ENCODE measurements at places on chromosomes 5 and 9. TPM values are rescaled to one million over a fixed set of nuclear protein-coding genes. Genes with fewer than 3 reads are reported as not detected.

DNA sequence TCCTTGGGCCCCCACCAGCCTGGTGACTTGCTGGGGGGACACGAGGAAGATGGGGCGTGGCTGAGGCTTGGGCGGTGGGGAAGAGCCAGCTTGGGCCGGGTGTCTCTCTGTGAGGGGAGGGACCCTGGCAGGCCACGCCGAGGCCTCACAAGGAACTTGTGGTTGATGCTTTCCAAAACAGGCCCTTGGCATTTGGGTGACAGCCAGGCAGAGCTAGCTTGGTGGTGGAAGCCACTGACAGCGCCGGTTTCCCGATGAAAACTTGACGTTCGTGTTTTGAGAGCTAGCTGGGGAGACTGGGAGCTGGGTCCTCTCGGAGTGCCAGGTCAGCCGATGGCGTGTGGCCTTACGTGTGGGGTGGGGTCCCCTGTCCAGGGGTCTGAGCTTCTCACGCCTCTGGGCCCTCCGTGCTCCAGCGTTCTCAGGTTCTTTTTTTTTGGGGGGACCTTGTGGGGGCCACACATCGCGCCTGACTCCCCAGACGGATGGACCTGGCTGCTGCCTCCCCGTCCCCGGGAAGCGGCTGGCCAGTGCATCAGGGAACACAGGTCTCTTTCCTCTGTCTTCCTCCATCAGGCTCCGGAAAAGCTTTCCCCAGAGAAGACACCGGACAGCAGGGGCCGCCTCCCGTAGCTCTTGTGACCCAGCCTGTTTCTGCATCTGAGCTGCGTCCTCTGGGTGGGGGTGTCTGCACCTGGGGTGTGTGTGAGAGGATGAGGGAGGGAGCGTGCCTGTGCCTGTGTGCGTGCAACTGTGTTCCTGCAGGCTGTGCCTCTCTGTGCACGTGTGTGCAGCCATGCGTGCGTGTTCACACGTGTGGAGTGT is 129.3 kb upstream of the LPCAT1 start:
- no peak for DNase-seq

The NUTM2F gene
- total RNA-seq, result not detected

The CDKN2AIPNL gene
- 31.4 TPM for total RNA-seq

DNA sequence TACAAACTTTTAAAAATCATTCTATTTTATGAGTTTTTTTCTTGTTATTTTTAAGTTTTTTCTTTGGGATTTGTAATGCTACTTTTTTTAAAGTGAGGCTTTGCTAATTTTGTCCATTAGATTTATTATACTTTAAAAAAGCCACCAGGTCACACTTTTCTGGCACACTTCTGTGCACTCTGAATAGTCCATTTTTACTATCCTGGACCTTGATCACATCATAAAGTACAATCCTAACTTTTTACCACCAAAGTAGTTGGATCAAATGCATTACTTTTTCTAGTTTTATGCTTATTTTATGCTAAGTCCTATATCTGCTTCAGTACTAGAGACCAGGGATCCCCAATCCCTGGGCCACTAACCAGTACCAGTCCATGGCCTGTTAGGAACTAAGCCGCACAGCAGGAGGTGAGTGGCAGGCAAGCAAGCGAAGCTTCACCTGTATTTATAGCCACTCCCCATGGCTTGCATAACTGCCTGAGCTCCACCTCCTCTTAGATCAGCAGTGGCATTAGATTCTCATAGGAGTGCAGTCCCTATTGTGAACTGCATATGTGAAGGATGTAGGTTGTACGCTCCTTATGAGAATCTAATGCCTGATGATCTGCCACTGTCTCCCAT is 16.0 kb downstream of the FRRS1L start:
- no peak for DNase-seq

- no peak for DNase-seq
Observed at GRCh38 chr5:2748861-2749513, 2.5 kb downstream of the IRX2 start.

DNA sequence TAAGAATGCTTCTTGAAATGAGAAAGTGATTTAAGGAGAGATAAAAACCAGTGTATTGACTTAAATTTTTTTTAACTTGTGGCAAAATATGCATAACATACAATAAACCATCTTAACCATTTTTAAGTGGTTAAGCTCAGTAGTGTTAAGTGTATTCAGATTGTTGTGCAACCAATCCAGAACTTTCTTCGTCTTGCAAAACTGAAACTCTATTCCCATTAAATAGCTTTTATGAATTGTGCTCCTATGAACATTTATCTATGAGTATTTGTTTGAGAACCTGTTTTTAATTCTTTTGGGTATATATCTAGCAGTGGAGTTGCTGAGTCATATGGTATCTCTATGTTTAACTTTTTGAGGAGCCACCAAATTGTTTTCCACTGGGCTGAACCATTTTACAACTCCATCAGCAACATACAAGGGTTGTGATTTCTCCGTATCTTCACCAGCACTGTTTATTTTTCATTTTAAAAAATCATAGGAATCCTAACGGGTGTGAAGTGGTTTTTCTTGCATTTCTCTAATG is 76.6 kb upstream of the ACTBL2 start:
- no peak for DNase-seq

DNA sequence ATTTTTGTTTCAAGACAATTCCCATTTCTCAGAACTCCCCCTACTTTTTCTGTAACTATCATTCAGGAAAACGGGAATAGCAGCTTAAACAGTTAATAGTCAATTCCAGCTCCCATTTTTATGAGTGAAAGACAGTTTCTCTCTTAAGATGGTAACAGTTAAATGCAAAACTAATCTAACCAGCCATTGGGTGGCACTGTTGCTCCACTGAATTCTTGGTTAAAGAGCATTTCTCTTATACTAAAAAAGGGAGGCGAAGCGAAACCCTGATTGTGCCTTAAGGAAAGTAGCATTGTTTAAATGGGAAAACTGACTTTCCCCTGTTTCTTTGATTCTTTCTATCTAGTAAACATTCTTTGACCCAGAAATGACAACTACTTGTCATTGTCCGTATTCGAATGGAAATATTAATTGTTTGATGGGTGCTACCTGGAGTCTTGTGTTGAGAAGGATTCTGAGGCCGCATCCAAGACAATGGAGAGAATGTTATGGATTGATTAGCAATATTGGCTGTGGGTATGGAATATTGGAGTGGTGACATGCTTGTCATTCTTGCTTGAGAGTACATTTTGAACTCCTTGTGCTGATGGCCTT is 507.8 kb downstream of the MAT2B start:
- no peak for DNase-seq

DNA sequence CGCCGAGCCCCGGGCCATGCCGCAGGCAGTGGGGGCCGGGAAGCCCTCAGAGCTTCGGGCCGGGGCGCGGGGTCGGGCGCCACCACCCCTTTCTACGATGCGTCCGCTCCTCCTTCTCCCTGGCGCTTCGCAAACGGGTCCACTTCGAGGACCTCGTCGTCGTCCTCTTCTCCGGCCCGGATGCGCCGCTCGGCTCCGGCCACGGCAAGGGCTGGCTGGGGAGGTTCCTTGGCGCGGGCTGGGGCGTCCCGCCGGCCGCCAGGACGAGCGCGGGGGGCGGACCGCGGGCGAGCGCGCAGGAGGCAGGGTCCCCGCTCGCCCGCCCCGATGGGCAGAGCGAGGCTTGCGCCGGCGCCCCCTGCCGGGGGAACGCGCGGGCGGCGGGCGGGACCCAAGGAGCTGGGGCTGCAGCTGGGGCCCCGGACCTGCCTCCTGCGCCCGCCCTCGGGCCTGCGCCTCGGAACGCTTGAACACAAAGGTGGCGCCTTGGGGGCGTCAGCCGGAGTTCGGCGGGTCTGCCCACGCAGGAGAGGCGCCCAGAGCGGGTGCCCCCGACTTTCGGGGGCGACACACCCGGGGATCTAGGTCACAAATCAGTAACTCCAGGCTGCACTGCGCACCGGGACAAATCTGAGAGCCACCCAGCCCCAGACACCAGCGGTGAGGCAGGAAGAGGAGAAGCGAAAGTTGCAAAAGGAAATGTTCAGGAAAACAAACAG is at the start of gene ROR2:
ROR2 (minus strand) TSS at position 283 of the 719 bp plus-strand sequence.
- peak; percentile 67 for DNase-seq

The SSBP2 gene
- 25.3 TPM for total RNA-seq

- no peak for DNase-seq
Observed at GRCh38 chr5:67426961-67427849, 230.6 kb upstream of the CD180 start.

The OBP2B gene
- total RNA-seq, result not detected

DNA sequence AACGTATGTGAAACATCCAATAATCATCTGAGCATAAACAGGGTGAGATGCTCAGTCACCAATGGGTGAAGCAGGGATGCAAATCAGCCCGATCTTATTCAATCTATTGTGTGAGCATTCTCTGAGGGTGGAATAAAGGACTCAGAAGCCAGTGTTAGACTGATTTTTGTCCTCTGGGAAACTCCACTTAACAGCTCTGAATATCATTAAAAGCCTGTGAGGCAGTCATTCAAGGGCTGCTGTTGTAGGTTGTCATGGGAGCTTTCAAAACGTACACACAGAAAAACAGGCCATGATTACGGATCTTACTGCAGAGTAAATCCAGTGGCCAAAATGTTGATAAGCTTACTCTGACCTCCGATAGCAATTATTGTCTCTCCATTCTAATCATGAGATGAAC is 266.5 kb upstream of the EFNA5 start:
- no peak for DNase-seq

DNA sequence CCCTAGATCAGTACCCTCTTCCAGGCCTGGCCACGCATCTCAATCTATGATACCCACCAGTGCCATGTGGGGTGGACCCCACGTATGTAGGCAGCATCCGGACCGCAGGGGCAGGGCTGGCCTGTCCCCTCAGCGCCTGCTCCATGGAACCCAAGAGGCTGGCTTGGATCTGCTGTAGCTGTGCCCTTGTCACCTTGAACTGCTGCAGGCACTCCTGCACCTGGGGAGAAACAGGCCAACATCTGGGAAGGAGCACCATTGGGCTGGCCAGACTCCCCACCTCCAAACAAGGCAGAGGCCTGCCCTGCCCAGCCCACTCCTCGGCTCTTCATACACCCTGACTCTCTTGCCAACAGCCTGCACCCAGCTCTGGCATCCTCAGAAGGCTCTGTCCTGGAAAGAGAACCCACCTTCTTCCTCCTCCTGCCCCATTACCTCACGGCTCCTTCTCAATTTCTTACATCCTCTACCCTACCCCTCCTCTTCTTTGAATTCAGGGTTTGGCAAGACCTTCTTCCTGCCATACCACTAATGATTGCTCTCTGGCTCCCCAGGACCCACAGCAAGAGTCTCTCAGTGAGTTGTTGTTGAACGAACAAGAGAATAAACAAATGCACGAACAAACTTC is 7.7 kb downstream of the HK3 start:
- DNase-seq, result no peak

The GBGT1 gene
- 4.4 TPM for total RNA-seq

DNA sequence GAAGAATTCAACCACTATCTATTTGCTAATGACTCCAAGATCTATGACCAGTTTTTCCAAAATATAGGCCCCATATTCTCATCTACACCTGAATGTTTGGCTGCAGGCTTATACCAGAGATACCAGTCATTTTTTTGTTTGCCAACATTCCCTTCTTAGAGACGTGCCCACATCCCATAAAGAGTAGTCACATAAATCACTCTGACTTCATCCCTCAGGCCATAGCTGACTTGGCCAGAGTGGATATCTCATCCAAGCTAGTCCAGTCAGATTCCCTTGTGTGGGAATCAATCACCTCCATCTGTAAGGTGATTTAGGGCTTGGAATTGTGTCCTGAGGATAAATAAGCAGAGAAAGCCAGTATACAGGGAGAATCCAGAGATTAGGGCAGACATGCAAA is 124.3 kb upstream of the SLC24A2 start:
- DNase-seq, result no peak

DNA sequence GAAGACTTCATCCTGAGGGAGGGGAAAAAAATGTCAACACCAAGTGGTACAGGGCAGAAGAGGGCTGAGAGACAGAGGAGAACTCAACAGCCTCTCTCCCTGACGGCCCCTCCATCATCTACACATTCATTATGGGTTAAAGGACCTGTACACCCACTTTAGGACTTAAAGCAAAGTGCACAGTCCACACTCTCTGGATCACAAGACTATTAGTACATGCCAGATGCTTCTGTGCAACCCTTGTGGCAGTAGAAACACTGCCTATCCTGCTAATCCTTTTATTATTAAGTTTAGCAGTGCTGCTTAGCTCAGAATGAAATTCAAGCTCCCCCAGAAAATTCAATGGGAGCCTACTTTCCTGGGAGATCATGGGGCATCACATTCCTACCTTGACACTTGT is 1.9 kb downstream of the FRMD3 start:
- DNase-seq, result no peak

GRCh38 chr9:25225938-25226760 is 452.1 kb downstream of the TUSC1 start:
- DNase-seq, result peak; percentile 38

The GKAP1 gene
- total RNA-seq, result 38.3 TPM

- no peak for DNase-seq
Observed at GRCh38 chr5:148372893-148373292, 10.9 kb upstream of the FBXO38 start.

- DNase-seq, result no peak
Observed at GRCh38 chr9:19699756-19700155, 89.1 kb downstream of the SLC24A2 start.

GRCh38 chr9:89864257-89864656 is 259.4 kb downstream of the GADD45G start:
- DNase-seq, result no peak

GRCh38 chr5:136054142-136055019 is 25.6 kb downstream of the TGFBI start:
- DNase-seq, result no peak

GRCh38 chr9:127977884-127978647 is 2.7 kb downstream of the EEIG1 start:
- peak; percentile 43 for DNase-seq

The MCIDAS gene
- not detected for total RNA-seq

The PCDHA5 gene
- total RNA-seq, result not detected

DNA sequence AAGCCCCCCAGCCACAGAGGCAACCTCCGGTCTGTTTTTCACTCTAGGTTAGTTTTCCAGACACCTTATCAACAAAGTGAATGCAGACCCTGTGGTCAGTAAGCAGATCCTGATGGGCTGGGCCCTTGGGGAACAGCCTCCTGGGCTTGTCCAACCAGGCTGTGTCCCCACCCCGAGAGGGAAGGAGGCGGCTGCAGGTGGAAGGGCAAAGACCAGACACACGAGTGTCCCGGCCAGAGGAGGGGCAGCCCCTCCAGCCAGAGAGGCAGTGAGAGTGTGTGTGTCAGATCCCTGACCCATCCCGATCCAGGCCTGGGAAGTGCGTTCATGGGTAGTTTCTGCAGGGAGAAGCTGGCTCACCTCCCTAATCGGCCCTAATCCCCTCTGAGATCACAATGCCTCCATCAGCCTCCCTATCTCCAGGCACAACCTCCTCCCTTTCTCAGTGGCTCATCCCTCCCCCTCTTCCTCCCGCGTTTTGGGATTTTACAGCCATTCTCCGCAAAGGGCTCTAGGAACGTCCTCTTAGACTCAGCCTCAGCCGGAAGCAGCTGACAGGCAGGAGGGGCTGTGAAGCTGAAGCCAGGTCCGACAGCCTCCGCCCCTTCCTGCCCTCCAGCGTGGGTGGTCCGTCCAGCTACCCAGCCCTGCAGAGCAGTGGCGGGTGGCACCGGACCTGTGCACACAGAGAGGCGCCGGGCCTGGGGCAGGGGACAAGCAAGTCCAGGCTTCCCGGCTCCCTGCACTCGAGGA is 9.7 kb downstream of the SLC12A7 start:
- peak; percentile 74 for DNase-seq

GRCh38 chr9:10230512-10230911 is 382.3 kb downstream of the PTPRD start:
- DNase-seq, result no peak

GRCh38 chr9:4739587-4740387 is 1.2 kb downstream of the AK3 start:
- no peak for DNase-seq
